H9 (cell line): ENCODE measurements at places on chromosomes 5 and 9. TPM values are rescaled to one million over a fixed set of nuclear protein-coding genes. Genes with fewer than 3 reads are reported as not detected.

GRCh38 chr5:147390654-147391225 is 119.1 kb downstream of the DPYSL3 start:
- H3K27me3 ChIP-seq: no peaks in the 10 kb centered on the region
- peaks cover 58% of the 10 kb centered on the region for H3K36me3 ChIP-seq
- no peak overlapping the region for H3K4me3 ChIP-seq
- H3K27ac ChIP-seq: no peak overlapping the region
- H3K4me1 ChIP-seq: peaks cover 7% of the 10 kb centered on the region; the same call in 1 of the 2 replicates

DNA sequence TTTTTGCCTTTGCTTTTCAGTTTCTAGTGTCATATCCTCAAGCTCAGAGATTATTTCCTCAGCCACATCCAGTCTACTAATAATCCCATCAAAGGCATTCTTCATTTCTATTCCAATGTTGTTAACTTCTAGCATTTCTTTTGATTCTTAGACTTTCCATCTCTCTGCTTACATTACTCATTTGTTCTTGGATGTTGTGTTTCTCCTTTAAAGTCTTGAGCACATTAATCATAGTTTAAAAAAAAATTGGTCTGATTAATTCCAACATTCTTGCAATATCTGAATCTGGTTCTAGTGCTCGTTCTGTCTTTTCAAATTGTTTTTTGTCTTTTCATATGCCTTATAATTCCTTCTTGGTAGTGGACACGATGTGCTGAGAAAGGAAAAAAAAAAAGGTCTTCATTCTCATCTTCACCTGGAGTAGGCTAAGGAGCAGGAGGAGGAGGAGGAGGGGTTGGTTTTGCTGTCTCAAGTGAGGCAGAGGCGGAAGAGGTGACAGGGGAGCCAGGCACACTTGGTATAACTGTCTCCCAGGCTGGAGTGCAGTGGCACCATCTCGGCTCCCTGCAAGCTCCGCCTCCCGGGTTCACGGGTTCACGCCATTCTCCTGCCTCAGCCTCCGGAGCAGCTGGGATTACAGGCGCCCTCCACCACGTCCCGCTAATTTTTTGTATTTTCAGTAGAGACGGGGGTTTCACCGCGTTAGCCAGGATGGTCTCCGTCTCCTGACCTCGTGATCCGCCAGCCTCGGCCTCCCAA is 16.3 kb downstream of the PRXL2C start:
- H3K4me1 ChIP-seq: no peaks in the 10 kb centered on the region
- no peak overlapping the region for H3K27ac ChIP-seq
- H3K4me3 ChIP-seq: no peak overlapping the region
- H3K27me3 ChIP-seq: no peaks in the 10 kb centered on the region
- DNase-seq: peak; percentile 53
- no peaks in the 10 kb centered on the region for H3K36me3 ChIP-seq

- H3K4me3 ChIP-seq: no peak overlapping the region
- no peak for DNase-seq
- no peaks in the 10 kb centered on the region for H3K4me1 ChIP-seq
Measured at GRCh38 chr5:86565197-86565789, 52.4 kb upstream of the COX7C start.

DNA sequence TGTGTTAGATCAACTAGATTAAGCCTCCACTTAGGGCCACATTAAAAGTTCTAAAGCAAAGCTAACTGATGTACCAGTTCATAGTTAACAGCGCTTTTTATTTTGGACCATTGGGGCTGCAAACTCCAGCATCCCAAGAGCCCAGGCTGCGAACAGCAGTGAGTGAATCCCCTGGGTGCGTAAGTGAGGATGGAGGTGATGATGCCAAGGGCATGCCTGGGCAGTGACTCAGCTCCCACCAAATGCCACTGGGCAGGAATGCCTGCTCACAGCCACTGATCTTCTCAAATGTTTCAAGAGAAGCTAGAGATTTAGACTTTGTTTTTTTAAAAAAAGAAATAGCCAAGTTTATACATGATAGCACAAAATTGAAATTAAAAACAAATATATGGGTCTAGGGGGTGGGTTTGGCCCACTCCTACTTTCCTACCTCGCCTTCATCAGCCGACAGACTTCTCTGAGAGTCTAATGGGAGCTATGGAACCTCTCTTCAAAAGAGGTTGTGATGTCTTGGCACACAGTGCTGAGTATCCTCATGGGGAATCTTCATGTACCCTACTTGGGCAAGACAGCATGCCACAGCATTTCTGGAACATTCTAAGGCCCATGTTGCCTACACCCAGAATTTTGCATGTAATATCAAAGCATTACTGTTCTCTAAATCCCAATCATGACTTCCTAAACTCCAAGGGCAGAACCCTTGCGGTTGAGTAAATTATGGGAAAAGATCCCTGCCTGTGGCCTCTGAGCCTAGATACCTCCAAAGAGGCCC is 398.1 kb downstream of the EBF1 start:
- H3K4me3 ChIP-seq: no peak overlapping the region
- DNase-seq: no peak
- peaks cover 15% of the 10 kb centered on the region; the same call in 1 of the 2 replicates for H3K4me1 ChIP-seq
- H3K27ac ChIP-seq: no peak overlapping the region
- no peaks in the 10 kb centered on the region for H3K27me3 ChIP-seq

GRCh38 chr9:137589441-137590122 is 730 bp downstream of the ZMYND19 start:
- peak overlapping the region; percentile 90 for H3K4me3 ChIP-seq
- no peaks in the 10 kb centered on the region for H3K27me3 ChIP-seq
- no peak for DNase-seq
- peaks cover 41% of the 10 kb centered on the region for H3K36me3 ChIP-seq

GRCh38 chr5:149325894-149326293 is 19.4 kb upstream of the GRPEL2 start:
- H3K4me3 ChIP-seq: no peak overlapping the region
- no peak for DNase-seq
- H3K36me3 ChIP-seq: no peaks in the 10 kb centered on the region
- H3K27ac ChIP-seq: no peak overlapping the region
- no peaks in the 10 kb centered on the region; the same call in 1 of the 2 replicates for H3K27me3 ChIP-seq

DNA sequence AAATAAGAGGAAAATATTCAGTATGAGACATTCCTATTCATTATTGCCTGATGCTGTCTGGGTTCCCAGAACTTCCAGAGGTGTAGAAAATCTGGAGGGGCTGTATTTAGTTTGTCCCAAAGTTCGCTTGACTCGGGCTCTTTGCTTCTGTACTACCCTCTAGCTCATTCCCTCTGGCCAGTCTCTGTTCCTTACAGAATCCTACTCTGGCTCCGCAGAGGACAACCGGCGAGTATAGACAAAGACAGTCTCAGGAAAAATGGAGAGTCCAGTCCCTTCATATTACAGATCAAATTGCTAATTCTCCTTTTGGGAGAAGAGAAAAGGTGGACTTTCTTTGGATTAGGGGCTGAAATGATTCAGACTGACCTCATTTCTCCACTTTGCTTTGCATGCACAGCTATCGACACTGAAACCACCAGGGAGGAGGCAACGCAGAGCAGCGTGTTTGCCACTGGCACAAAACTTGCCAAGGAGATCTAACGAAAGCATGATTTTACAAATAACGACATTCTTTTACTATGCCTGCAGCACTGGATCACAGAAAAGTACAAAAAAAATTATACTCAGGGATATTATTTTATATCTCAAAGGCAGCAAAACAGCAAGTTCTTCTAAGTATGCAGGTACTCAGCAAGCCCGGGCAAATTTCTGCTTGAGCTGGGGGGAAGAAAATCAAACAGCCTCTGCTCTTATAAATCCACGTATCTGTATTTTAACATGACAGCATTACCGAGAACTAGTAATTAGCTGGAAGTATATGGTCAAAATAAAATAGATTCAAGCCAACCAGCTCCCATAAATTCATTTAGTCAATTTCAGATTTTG is 279.7 kb downstream of the NPR3 start:
- no peak overlapping the region for H3K27ac ChIP-seq
- DNase-seq: no peak
- no peaks in the 10 kb centered on the region for H3K4me1 ChIP-seq
- no peak overlapping the region; the same call in 2 of the 3 replicates for H3K4me3 ChIP-seq
- H3K36me3 ChIP-seq: no peaks in the 10 kb centered on the region

DNA sequence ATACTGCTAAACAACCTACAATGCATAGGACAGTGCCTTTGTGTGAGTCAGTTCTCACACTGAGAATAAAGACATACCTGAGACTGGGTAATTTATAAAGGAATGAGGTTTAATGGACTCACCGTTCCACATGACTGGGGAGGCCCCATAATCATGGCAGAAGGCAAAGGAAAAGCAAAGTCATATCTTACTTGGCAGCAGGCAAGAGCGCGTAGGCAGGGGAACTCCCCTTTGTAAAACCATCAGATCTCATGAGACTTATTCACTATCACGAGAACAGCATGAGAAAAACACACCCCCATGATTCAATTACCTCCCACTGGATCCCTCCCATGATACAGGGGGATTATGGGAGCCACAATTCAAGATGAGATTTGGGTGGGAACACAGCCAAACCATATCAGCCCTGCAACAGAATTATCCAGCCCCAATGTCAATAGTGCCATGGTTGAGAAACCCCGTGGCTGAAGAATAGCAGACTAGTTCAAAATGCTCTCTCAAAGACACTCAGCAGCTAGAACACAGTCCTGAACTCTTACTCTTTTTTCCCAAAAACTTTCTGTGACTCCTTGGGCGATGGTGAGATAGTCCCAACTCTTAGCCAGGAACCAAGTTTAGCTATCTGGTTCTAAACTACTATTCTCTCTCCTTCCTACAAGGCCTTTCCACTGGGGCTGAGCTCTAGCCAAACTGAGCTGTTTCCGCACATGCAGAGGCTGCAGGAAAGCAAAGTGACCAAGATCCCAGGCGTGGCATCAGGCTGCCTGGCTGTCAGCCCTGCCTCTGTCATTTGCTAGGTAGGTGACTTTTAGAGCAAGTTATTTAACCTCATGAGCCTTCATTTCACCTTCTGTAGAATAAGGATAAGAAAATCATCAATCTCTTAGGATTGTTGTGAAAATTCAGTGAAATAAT is 21.7 kb downstream of the FAT2 start:
- H3K27ac ChIP-seq: no peak overlapping the region
- H3K4me1 ChIP-seq: peaks cover 6% of the 10 kb centered on the region; the same call in 1 of the 2 replicates
- H3K27me3 ChIP-seq: peaks cover 5% of the 10 kb centered on the region; the same call in 1 of the 2 replicates
- no peak overlapping the region for H3K4me3 ChIP-seq
- DNase-seq: no peak
- no peaks in the 10 kb centered on the region; the same call in 1 of the 2 replicates for H3K36me3 ChIP-seq

- no peak overlapping the region for H3K27ac ChIP-seq
- peaks cover 20% of the 10 kb centered on the region for H3K27me3 ChIP-seq
- peaks cover 8% of the 10 kb centered on the region; the same call in 1 of the 2 replicates for H3K36me3 ChIP-seq
- DNase-seq: no peak
Measured at GRCh38 chr9:132595319-132595718, 12.9 kb downstream of the BARHL1 start.

DNA sequence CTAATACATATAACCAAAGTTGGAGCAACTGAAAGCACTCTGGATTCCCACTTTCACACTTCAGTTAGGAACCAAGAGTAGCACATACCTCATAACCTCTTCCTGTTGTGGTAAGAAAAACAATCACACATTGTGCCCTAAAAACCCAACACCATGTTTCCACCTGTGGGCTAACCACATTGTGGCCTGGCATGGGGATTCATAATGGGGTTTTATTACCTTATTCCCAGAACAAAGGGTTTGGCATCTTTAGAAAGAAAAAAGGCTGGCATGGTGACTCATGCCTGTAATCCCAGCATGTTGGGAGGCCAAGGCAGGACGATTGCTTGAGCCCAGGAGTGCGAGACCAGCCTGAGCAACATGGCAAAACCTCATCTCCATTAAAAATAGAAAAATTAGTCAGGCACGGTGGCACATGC is 60.6 kb downstream of the HSD17B3 start:
- H3K27me3 ChIP-seq: no peaks in the 10 kb centered on the region
- H3K27ac ChIP-seq: no peak overlapping the region
- no peak for DNase-seq
- H3K4me3 ChIP-seq: no peak overlapping the region
- no peaks in the 10 kb centered on the region for H3K4me1 ChIP-seq

GRCh38 chr9:130785053-130785452 is 50.0 kb upstream of the ABL1 start:
- no peaks in the 10 kb centered on the region for H3K27me3 ChIP-seq
- no peaks in the 10 kb centered on the region for H3K4me1 ChIP-seq
- H3K4me3 ChIP-seq: no peak overlapping the region
- peaks cover 12% of the 10 kb centered on the region for H3K36me3 ChIP-seq
- H3K27ac ChIP-seq: no peak overlapping the region
- no peak for DNase-seq

- no peaks in the 10 kb centered on the region for H3K36me3 ChIP-seq
- H3K27ac ChIP-seq: no peak overlapping the region
- no peak for DNase-seq
- H3K4me1 ChIP-seq: no peaks in the 10 kb centered on the region
Measured at GRCh38 chr5:95794070-95794516, 28.4 kb downstream of the GLRX start.

- no peak overlapping the region for H3K27ac ChIP-seq
- H3K4me3 ChIP-seq: no peak overlapping the region
- DNase-seq: no peak
- peaks cover 6% of the 10 kb centered on the region; the same call in 1 of the 2 replicates for H3K4me1 ChIP-seq
- H3K27me3 ChIP-seq: no peaks in the 10 kb centered on the region
- no peaks in the 10 kb centered on the region for H3K36me3 ChIP-seq
Measured at GRCh38 chr9:108001237-108001636, 511.7 kb upstream of the KLF4 start.

FBXW5 gene
- 62.2 and 65.0 TPM in 2 replicates for total RNA-seq

CRHBP gene
- not detected in 2 replicates for total RNA-seq

EIF4E1B gene
- 1.3 and 1.8 TPM in 2 replicates for total RNA-seq

EDIL3 gene
- total RNA-seq: 61.0 and 61.9 TPM in 2 replicates

CCDC183 gene
- 0.59 and 1.1 TPM in 2 replicates for total RNA-seq

KCNN2 gene
- total RNA-seq: 21.0 and 21.7 TPM in 2 replicates
